Activated CD4-positive, alpha-beta T cell treated with anti-CD3 and anti-CD28 coated beads, Interleukin-2, amount 50 U/mL, for 24 hours (primary cell): ENCODE measurements at places on chromosomes 6 and 20.

- DNase-seq: no peak
Observed at GRCh38 chr6:106184629-106185028, 98.5 kb downstream of the PRDM1 start.

DNA sequence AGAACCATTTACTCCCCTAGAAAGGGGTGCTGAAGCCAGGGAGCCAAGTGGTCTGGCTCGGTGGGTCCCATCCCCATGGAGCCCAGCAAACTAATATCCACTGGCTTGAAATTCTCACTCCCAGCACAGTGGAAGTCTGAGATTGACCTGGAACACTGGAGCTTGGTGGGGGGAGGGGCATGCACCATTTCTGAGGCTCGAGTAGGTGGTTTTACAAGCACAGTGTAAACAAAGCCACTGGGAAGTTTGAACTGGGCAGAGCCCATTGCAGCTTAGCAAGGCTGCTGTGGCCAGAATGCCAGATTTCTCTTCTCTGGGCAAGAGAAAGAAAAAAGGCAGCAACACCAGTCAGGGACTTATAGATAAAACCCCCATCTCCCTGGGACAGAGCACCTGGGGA is 855.8 kb upstream of the CITED2 start:
- DNase-seq: no peak

DNA sequence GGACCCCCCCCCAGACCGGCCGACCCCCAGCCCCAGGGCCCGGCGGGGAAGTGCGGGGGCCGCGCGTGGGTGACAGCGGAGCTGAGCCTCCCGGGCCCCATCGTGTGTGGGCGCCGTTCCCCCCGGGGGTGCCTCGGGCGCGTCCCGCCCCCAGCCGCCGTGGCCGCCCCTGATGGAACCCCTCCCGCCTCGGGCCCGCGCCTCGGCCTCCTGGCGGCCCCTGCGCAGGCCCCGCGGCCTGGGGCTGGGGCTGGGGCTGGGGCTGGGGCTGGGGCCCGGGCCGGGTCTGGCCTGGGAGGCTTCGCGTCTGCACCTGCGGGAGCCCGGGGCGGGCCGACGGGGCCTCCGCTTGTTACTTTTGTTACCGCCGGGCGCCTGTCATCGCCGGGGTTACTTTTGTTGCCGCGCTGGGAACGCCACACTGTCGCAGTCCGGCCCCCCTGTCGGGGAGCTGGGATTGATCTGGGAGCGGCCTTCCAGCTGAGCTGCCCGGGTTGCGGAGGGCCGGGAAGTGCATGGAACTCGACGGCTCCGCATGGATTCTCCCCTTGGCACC is 598 bp downstream of the OGFR start:
- no peak for DNase-seq

GRCh38 chr6:136582711-136583471 is 32.7 kb upstream of the MAP7 start:
- no peak for DNase-seq

DNA sequence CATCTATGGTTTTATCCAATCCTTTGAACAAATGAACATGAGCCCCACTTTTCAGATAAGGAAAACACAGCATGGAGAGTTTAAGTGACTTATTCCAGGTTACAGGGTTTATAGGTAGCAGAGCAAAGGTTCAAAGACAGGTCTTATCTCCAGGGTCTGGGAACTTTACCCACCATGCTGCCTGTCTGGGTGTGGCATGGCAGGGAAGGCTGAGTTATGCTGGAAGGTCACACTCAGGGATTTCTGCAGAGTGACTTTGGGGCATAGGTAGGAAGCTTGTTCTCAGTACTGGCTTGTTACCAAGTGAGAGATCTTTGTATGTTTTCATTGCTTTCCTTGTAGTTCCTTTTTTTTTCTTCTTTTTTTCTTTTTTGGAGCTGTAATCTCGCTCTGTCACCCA is 1.8 kb downstream of the ZNF831 start:
- no peak for DNase-seq

- DNase-seq: no peak
Observed at GRCh38 chr6:10330515-10330914, 84.4 kb downstream of the TFAP2A start.

GRCh38 chr20:51265361-51265760 is 242.5 kb upstream of the KCNG1 start:
- no peak for DNase-seq

DNA sequence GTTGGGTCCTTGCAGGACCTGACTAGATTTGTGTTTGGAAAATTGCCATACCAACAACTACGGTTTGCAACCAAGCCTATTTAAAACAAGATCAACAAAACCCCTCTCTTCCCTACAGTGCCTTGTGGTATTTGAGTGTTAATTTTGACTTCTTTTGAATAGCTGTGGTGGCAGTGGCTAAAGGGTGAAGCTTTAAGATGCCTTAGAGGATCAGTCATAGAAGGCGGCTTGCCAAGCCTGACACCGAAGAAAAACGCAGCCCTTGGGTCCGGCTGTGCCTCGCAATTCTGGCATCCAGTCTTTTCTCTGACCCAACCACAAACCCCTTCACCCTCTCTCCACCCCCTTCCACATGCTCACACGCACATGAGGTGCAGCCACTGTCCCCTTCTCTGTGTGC is 32.6 kb downstream of the BMP6 start:
- no peak for DNase-seq

DNA sequence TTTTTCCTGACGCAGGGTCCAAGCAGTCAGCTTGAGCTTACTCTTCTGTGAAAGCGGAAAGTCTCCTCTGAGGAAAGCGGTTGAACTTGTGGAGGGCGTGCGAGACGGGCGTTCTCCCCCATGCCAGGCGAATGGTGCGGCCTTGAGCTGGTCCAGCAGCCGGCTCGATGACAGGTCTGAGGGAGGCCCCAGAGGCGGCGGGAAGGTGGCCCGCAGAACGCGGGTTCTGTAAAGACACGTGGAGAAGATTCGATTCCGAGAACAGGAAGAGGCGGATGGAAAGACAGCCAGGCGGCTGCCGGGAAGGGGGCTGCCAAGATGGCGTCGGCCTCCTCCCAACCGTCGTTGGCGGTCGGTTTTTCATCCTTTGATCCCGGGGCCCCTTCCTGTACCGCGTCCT is 75.6 kb upstream of the TXNDC5 start:
- DNase-seq: no peak

DNA sequence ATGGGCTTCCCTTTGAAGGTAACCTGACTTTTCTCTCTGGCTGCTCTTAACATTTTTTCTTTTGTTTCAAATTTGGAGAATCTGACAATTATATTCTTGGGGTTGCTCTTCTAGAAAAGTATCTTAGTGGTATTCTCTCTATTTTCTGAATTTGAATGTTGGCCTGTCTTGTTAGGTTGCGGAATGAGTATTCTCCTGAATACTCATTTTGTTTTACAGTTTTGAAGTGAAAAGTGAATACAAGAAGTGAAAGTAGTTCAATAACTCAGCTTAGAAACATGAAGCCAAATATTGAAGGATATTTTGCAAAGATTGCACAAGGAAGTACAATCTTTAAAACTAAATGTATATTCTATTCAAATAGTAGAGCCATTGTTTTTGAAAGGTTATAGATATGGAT is 120.2 kb upstream of the MAP3K4 start:
- no peak for DNase-seq

DNA sequence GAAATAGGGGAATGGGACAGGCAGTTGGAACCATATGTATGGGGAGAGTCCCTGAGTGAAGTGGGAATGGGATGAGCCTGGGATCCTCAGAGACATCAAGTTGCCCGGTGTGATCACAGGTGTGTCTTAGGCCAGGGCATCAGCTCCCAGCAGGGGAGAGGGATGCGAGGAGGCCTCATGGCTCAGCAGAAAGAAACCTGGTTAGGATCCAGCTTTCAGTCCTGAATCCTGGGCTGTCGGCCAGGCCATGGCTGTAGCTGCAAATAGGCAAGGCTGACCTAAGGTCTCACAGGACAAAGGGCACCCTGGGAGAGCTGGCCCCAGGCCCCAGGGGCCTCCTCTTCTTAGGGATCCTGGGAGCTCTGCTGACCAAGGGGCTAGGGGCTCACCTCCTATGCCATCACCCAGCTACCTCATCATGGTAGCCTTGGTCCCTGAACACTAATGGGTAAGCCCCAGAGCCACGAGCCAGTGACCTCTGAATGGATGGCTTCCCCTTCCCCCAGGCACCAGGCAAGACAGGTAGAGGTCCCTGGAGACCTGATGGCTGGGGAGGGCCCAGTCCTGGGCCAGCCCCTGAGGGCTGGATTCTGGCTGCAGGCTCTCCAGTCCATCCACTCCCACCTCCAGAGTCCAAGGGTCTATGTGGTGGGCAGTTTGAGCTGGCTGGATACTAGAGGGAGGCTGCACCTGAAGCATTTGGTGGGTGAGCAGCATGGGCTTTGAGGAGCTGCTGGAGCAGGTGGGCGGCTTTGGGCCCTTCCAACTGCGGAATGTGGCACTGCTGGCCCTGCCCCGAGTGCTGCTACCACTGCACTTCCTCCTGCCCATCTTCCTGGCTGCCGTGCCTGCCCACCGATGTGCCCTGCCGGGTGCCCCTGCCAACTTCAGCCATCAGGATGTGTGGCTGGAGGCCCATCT is at the start of gene SLC22A7:
Gene SLC22A7 (plus strand): TSS at position 617 of the 921 bp plus-strand sequence. CDS start 99 bp downstream, at position 716.
- no peak for DNase-seq

- no peak for DNase-seq
Observed at GRCh38 chr6:160069050-160069454, 52.6 kb upstream of the SLC22A1 start.

DNA sequence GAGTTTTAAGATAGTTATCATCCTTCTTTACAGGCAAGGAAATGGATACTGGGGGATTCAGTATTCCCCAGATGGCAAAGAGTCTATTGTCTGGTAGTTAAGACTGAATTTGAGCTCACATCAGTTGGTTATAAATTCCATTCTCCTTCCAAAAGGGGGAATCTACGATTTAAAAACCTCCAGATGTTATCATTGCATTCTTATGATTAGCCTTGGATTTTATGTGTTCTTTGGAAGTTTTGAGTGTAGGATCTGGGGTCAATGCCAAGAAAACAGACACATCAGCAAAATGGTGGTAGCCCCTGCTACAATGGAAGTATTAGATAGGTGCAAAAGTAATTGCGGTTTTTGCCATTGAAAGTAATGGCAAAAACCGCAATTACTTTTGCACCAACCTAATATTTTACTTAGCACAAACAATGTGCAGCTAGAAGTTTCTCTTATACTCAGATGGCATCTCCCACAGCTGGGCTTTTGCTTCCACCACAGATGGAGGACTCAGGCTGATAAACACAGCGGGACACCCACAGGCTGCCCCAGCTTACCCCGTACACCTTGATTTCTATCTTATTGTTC is 168.2 kb upstream of the RIN2 start:
- DNase-seq: no peak

DNA sequence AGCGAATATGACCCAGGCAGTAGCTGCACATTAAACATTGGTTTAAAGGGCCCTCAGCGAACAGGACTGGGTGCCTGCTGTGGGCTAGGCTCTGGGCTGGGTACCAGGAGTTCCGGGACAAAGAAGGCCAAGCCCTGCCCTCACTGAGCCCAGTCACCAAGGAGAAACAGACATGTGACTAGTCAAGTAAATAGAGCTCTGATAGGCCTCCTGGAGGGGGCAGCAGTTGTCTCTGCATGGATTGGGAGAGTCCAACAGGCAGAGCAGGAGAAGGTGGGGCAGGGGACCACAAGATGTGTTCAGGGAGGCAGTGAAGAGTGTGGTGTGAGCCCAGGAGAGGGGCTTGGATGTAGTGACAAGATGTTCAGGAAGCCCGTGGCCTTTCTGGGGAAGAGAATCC is 3.1 kb downstream of the HM13 start:
- DNase-seq: no peak

GRCh38 chr6:169700296-169700695 is 1.5 kb downstream of the WDR27 start:
- no peak for DNase-seq

GRCh38 chr20:62141397-62142251 is 1.6 kb downstream of the PSMA7 start:
- no peak for DNase-seq

GRCh38 chr20:49699200-49699992 is 14.3 kb downstream of the B4GALT5 start:
- no peak for DNase-seq

DNA sequence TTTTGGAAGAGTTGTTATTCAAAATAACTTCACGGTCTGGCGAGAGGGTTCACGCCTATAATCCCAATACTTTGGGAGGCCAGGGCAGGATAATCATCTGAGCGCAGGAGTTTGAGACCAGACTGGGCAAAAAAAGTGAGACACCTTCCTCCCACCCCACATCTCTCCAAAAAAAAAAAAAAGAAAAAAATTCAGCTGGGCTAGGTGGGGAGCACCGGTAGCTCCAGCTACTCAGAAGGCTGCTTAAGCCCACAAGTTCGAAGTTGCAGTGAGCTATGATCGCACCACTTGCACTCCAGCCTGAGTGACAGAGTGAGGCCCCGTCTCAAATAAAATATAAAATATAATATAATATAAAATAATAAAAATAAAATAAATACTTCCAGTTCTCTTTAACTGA is 10.4 kb downstream of the OR2B2 start:
- no peak for DNase-seq

DNA sequence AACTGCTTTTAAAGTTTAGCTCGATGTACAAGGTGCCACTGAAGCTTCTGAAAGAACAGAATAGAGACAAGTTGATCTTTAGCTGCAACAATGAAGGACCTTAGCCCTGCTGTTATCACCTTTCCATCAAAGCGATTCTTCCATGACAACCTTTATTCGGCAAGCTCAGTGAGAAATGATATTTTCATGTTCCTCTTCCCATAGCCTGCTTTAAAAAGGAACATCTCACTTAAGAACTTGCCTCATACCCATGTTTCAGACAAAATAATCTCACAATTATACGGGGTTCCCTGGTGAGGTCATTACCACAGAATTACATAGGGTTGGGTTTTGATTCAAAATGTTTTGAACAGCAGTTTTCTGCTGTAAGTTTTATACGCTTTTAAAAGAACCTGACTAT is 264.2 kb downstream of the THBS2 start:
- no peak for DNase-seq

DNA sequence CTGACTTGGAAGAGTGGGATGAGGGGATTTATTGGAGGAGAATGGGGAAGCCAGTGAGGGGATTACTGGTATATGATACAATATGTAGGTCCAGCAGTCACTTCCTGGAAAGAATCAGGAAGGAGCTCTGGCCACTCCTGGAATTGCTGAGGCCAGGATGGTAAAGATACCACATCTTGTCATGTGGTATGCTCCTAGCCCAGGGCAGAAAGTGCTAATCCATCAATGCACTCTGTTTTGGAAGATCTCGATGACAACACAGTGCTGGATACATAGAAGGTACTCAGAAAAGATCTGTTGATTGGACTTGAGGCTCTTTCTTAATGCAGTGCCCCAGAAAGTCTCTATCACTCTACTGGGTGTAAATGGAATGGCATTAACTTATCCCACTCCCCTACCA is 52.6 kb downstream of the LAMP5 start:
- no peak for DNase-seq

- DNase-seq: no peak
Observed at GRCh38 chr20:24560571-24561491, 91.4 kb downstream of the SYNDIG1 start.

GRCh38 chr6:166907373-166907841 is 48.9 kb downstream of the RNASET2 start:
- no peak for DNase-seq

DNA sequence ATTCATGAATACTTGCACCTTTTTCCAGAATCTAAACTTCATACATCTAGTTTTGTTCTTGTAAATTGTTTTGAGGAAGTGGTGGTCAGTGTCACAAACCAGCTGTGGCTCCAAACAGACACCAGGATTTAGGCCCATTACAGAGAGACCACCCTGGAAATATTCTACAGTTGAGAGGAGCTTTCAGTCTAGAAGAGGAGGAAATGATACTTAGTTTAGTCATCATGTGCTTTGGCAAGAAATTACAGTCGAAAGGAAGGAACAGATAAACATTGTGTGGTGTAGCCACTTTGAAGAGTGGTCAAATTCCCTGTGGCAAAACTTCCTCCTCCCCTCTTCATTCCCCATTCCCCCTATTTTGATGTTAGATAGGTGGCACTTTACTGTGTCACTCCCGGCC is 15.7 kb downstream of the DCBLD1 start:
- DNase-seq: no peak
